Effector memory CD4-positive, alpha-beta T cell (primary cell): ENCODE measurements at places on chromosomes 6 and 20.
A peak's percentile ranks its signal among the peaks of the same experiment; 100 is the strongest.

DNA sequence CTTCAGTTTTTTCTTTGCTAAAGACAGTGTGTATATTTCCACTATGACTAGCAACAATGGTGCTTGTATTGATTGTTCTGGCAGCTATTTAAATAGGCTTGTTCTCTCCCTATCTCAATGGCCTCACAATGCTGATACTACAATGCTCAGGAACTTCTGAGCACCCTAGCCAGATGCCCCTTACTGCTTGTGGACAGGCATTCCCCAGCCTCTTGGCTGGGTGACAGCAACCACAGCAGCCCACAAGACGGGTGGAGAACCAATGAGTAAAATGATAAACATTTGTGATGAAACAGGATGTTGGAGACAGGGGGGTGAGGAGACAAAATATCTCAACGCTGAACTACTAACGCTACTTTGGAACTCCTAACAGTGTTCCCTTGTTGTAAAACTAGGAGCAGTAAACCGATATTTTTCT is 42.3 kb downstream of the HIVEP2 start:
- peak; percentile 72 for DNase-seq
- H3K27me3 ChIP-seq = no peaks in the 10 kb centered on the region
- peak overlapping the region; percentile 91 for H3K27ac ChIP-seq
- no peak overlapping the region for H3K4me3 ChIP-seq

DNA sequence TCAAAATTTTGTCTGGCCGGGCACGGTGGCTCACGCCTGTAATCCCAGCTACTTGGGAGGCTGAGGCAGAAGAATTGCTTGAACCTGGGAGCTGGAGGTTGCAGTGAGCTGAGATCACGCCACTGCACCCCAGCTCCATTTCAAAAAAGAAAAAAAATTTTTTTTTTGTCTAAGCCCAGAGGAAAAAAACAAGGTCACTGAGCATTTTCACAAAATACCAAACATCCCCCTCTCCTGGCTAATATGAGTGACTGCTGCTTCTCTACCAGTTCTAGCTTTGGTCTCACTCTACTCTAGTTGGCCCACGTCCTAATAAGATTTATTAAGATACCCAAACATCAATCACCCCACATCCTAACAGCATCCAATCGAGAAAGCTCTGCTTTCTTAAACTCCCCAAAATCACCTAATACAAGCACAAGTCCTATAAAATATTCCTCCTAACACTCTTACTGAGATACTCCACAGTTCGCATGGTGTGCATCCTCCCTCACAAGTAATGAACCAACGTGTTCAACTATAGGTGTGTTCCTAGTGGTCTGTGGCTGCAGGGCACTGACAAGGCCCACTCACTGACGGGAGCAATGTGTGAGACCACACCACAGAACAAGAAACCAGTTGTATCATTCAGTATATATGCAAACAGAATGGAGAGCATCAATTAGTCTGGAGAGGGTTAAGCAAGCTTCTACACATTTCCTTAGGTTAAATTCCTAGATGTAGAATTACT is 64.2 kb downstream of the FKBP5 start:
- peaks cover 17% of the 10 kb centered on the region for H3K4me1 ChIP-seq
- H3K27me3 ChIP-seq = no peaks in the 10 kb centered on the region
- peaks cover 7% of the 10 kb centered on the region for H3K36me3 ChIP-seq
- no peak overlapping the region for H3K4me3 ChIP-seq
- no peak for DNase-seq
- no peak overlapping the region for H3K27ac ChIP-seq

DNA sequence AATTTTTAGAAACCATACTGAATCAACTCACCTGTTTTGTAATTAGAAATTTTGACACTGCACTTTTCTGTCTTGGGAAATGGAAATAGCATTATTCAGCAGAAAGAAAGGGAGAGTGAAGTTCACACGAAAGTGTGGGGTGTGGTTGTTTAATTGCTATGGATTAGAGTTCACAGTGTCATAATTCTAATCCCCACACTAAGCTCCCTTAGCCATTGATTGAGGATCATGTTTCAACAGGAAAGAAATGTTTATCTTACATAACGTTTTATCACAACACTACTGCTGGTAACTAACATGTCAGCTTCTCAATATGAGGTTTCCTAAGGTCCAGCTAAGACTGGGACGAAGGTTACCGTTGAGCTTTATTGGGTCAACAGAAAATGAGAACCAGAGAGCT is 31.4 kb upstream of the GSTA5 start:
- H3K27ac ChIP-seq = no peak overlapping the region
- DNase-seq = no peak
- H3K36me3 ChIP-seq = no peaks in the 10 kb centered on the region
- H3K4me1 ChIP-seq = no peaks in the 10 kb centered on the region
- H3K27me3 ChIP-seq = no peaks in the 10 kb centered on the region

DNA sequence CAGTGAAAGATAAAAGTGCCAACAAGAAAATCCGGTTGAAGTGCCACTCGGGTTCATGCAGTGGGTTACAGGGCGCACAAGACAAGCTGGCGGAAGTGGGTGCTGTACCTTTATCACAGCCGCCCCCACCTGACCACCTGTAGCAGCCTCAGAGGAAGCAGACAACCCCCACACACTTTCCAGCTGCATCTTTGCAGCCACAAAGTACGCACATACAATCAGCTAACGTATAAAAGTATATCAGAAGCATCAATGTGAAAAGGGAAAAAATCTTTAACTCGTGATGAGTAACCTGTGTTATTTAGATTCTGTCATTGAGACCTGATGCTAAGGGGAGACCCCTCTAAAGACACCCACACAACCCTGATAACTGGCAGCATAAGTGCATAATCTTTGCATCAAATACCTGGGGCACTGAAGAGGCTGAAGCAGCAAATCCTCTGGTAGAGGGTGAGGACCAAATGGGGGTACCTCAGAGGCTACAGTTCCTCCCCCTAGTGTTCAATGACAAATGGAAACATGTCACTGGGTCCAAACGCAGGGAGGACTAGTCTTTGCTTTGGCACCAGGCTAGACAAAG is 22.1 kb downstream of the BACH2 start:
- DNase-seq = peak; percentile 82
- no peaks in the 10 kb centered on the region for H3K27me3 ChIP-seq
- H3K4me3 ChIP-seq = no peak overlapping the region
- H3K36me3 ChIP-seq = no peaks in the 10 kb centered on the region
- H3K27ac ChIP-seq = peak overlapping the region; percentile 84
- peaks cover 27% of the 10 kb centered on the region for H3K4me1 ChIP-seq

DNA sequence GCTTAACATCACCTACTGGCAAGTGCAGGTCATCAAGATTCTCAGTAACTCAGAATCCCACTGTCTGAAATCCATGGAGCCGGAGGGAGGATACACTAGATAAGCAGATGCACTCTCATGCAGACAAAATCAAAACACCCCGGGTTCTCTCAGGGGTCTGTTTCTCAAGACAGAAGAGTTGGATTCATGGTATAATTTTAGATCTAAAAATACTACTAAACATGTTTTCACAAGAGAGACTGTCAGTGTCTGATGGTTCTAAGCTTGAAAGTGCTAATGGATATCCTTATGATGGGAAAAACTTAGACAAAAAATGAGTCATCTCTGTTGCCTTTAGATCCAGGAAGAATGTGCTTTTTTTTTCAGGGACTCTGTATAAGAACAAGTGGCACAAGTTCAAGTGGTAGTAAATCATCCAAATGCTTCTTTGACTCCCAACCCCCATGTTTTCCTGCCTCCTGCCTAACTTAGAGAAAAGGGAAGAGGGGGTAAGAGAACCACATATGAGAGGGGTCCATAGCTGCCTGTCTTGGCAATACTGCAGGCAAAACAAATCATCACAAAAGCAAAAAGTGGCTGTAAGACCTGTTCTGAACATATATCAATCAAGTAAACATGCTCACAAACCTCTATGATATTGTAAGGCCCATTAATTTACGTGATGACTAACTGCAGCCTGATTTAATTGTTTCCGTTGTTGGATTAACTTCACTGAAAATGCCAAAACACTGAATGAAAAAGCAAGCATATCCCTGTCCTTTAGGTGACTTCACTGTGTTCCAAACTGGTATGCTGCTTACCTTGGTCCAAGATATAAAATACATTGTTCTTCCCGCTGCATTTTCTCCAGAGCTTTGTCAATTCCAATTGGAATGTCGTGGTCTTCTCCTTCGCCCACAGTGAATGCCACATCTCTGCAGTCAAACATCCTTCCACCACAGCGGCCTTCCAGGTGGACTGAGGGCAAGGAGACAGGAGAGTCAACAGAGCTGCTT is 84.0 kb upstream of the TULP1 start:
- H3K27me3 ChIP-seq = no peaks in the 10 kb centered on the region
- no peak overlapping the region for H3K4me3 ChIP-seq
- peaks cover 16% of the 10 kb centered on the region for H3K36me3 ChIP-seq
- DNase-seq = no peak

- no peaks in the 10 kb centered on the region for H3K36me3 ChIP-seq
- no peaks in the 10 kb centered on the region for H3K27me3 ChIP-seq
- DNase-seq = no peak
- H3K4me1 ChIP-seq = no peaks in the 10 kb centered on the region
Observed at GRCh38 chr20:59774921-59775686, 158.3 kb downstream of the SYCP2 start.
